ENCODE measurements at places on chromosomes 7 and 10.

- no peak for DNase-seq
Observed at GRCh38 chr10:124709861-124710260, 34.3 kb downstream of the FAM53B start.

GRCh38 chr7:149459201-149459539, 1.7 kb downstream of the ZNF777 start:
- no peak for DNase-seq

GRCh38 chr7:80748363-80749042, 110.1 kb downstream of the CD36 start:
- no peak for DNase-seq

DNA sequence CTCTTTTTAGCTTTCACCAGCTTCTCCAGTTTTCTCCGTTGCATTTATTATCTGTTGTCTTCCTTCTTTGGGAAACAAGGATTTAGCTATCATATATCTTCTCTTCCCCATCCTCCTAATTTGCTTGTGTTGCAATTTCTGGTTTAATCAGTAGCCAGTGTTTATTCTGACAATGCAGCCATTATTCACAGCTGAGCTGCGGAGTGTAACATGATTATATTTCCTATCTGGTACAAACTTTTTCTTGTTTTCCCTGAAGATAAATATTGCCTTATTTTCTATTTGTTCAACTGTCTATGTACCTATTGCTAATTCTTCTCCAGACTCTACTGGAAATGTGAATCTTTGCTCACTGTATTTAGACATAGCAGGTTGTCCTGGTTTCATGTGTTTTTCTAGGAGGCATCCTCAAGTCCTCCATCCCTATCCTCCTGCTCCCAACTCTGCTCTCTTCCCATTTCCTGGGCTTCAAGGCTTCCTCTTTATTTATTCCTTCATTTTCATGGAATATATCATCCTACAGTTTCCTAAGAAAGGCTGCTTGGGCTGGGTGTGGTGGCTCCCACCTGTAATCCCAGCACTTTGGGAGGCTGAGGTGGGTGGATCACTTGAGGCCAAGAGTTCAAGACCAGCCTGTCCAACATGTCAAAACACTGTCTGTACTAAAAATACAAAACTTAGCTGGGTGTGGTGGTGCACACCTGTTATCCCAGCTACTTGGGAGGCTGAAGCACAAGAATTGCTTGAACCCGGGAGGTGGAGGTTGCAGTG, 72.4 kb upstream of the KDM7A start:
- DNase-seq = no peak

GRCh38 chr10:29545122-29545521, 89.6 kb downstream of the SVIL start:
- no peak for DNase-seq

GRCh38 chr7:134637934-134638719, 8.5 kb upstream of the BPGM start:
- DNase-seq = no peak

DNA sequence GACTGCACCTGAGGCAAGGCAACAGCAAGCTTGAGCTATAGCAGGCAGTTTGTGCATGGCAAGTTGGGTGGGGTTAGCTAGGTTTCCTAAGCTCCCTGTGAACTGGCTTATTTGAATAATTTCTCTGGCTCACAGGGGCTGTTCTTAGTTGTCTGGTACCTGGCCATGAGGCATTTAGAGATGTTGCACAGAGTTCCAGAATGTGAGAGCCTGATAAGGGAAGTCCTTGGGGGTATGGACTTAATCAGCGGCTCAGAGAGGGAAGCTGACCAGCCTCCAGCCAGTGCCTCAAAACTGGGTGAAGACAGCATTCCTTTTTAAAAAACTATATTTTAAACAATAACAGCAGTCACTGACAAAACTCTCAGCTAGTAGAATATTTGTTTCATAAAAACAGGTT, 307.4 kb downstream of the FZD1 start:
- DNase-seq = no peak

DNA sequence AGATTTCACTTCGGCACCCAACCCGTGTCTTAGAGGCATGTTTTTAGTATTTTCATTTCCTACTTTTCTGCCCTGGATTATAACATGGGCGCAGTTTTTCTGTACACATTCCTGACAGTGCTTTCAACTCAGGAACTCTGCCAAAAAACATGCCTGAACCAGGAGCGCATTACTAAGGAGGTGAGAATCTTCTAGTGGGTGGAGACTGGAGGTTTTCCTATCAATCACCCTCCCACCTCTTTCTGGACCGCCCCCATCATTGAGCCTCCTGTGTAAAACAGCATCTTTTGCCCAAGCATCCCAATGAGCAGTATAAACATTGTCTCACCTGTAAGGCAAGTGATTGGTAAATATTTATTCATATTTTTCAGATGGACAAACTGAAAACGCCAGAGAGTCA, 53.2 kb downstream of the STK17A start:
- no peak for DNase-seq

- DNase-seq = no peak
Observed at GRCh38 chr10:90579602-90580242, 278.1 kb downstream of the HTR7 start.

- no peak for DNase-seq
Observed at GRCh38 chr10:33655165-33655815, 320.8 kb upstream of the NRP1 start.

DNA sequence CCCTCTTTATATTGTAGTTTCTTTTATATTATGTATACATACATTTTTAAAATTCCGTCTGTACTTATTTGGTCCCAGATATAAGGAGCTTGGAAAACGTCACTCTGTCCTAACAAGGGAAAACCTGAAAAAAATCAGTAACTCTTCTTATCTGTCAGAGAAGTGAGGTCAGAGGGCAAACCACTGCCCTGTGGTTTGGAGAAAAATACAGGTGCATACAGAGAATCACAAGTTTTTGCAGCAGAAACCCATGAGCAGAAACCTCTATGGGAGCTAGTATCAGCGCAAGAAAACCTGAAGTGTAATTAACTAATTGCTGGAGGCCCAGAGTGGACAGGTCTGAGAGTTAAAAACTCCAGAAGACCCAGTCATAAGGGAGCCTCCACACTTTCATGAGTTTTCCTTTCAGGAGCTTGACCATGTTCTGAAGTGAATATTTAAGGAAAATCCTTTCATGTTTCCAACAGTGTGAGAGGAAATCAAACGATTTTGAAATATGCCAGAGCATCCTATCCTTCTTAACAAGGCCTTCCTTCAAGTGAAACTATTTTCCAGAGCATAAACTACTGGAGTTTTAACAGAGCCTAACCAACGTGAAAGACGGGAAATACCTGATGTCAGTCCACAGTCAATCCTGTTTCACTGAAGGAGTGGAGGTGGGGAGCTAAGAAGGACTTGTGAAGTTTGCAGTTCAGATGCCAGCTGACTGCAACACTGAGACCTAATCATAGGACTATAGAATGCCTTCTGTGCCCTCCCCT, 290.8 kb upstream of the BMPER start:
- no peak for DNase-seq
